ENCODE measurements at places on chromosomes 6 and 20.

DNA sequence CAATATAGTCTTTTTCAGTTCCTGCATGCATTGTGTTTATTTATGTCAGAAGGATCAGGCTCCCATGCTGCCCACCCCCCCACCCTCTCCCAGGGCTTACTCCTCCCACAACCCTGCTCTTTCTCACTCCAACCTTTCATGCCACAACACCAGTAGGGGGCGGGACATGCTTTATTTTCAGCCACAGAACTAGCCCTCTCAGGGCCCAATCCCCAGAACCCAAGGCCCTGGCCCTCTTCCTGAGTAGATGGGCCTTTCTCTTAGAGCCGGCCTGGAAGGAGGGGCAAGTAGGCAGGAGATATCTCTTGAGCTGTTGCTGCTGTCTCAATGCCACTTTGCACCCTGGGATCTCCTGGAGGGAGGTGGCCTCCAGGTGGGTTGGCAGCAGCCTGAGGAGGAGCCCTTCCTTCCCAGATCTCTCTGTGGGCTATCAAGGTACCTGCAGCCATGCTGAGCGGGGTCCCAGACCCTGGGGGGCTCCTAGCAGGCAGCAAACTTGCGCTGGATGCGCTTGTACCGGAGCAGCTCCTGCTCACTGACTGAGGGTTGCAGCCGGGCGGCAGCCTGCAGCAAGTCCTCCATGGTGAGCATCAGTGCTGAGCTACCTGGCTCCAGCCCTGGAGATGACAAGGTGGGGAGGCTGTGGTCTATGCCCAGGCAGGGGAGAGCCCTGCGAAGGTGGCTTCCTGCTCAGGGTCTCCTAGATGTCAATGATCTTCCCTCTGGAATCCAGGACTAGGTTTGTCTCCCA, 3.5 kb downstream of the GNMT start:
- DNase-seq = peak; percentile 80

- DNase-seq = no peak
These were observed 294.2 kb upstream of the JARID2 start for GRCh38 chr6:14951704-14952103.

GRCh38 chr20:46371656-46372055, 34.8 kb downstream of the ELMO2 start:
- no peak for DNase-seq

- DNase-seq = peak; percentile 40
These were observed 206.3 kb downstream of the PREX1 start for GRCh38 chr20:48621376-48622078.

DNA sequence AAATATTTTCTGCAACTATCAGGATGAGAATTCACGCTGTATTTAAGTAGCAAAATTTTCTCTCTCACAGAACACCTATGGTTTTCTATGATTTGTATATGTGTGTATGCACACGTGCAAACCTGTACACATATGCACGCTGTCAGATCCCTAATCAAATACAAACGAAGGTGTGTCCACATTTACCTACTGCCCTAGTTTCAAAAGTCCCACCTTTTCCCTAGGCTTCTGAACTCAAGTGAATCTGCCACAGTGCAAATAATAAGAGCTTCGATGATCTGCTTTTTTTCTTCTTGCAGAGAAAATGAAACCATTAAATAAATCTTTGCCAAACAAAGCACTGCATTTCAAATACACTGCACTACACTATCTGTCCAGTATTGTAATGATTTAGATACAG, 6.5 kb downstream of the HIVEP2 start:
- no peak for DNase-seq

DNA sequence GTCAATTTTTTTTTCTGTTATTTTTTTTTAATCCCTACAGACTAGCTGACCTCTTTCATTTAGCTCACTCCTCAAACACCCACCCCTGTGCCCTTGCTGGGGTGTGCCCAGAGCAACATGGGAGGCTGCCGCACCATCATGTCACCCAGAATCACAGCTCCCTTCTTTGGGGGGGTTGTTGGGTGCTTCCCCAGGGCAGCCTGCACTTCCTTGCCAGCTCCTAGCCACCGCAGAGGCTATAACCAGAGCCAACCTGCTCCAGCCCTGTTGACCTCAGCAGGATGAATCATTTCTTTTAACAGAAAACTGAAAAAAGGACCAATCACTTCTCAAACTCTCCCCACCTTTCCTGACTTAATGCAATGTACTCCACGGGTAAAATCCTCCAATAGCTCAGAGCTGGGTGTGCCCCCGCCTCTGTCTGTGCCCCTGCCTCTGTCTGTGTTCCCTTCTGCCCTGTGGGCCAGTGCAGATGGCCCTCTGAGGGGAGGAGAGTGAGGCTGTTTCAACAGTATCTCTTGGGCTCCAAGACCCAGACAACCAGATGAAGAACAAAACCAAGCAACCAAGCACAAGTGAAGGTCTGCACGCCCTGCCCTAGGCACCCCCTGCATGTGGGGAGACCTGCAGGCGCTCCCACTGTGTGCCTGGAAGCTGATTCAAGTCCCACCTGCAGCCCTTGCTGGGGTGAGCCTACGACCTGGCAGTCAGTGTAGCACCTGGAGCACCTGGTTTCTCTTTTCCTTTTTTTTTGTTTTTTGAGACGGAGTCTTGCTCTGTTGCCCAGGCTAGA, 67.7 kb downstream of the PYGB start:
- DNase-seq = no peak

DNA sequence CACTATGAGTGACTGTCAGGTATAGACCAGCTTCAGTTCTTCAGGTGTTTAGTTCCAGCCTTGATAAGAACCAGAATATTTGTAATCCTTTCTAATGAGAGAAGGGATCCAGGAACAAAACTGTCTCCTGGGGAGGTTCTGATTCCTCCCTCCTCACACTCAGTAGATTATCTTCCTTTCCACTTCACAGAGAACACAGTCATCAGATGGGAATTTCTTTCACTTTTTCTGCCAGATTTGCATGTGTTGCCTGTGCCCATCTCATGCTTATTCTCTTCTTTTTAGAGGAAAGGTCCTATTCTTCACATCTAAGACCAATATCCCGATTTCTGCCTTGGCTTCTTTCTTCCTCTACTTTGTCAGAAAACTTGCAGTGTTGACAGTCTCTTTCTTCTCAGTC, 50.8 kb downstream of the CD109 start:
- no peak for DNase-seq

DNA sequence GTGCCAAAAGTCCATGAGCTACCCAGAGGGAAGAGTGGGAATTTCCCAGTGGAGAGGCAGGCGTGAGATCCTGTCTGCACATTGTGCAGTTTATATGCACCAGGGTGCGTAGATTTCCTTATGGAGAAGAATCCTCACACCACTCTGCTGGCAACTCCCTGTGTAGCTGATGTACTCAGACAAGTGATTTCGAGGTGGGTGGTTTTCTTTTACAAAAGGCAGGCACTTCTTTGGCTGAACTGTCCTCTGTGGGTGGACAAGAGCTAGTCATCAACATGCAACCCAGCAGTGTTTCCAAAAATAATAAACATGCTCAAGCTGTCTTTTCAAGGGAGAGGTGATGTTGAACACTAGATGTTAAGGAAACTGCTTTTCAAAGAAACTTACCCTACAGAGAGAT, 121.7 kb upstream of the NXT1 start:
- DNase-seq = no peak

DNA sequence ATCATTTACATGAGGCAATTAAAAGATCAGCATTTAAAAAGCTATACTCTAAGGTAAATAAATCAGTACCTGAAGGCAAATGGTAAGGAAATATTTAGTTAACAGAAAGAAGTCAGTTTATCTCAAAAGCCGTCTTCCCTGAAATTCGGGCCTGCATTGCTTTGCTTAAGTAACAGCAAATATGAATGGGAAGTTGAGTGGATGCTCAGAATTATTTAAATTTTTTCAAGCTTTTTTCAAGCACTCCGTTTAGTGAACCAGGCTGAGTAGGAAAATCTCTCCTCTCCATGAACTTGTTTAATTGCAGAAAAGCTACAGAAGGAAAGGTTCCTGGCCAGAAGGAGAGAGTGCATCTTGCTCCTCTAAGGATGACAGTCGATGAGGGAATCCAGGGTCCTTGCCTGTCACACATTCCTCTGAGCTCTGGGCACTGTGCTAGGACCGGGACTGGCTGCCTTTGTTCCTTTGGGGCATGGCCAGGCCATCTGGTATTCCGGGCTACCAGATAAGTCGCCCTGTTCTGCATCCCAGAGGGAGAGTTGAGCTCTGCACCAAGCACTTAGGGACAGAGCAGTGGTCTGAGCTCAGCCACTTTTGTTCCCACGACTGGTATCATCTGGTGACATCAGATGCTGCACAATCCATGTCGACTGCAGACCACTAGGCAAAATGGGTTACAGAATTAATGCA, 77.6 kb downstream of the RIN2 start:
- DNase-seq = no peak

- DNase-seq = no peak
These were observed 131.9 kb downstream of the MAP3K7 start for GRCh38 chr6:90454836-90455427.

GRCh38 chr6:110422444-110422822, 7.1 kb upstream of the DDO start:
- DNase-seq = peak; percentile 47

- no peak for DNase-seq
These were observed 171.8 kb upstream of the AKAP12 start for GRCh38 chr6:151067684-151068596.

DNA sequence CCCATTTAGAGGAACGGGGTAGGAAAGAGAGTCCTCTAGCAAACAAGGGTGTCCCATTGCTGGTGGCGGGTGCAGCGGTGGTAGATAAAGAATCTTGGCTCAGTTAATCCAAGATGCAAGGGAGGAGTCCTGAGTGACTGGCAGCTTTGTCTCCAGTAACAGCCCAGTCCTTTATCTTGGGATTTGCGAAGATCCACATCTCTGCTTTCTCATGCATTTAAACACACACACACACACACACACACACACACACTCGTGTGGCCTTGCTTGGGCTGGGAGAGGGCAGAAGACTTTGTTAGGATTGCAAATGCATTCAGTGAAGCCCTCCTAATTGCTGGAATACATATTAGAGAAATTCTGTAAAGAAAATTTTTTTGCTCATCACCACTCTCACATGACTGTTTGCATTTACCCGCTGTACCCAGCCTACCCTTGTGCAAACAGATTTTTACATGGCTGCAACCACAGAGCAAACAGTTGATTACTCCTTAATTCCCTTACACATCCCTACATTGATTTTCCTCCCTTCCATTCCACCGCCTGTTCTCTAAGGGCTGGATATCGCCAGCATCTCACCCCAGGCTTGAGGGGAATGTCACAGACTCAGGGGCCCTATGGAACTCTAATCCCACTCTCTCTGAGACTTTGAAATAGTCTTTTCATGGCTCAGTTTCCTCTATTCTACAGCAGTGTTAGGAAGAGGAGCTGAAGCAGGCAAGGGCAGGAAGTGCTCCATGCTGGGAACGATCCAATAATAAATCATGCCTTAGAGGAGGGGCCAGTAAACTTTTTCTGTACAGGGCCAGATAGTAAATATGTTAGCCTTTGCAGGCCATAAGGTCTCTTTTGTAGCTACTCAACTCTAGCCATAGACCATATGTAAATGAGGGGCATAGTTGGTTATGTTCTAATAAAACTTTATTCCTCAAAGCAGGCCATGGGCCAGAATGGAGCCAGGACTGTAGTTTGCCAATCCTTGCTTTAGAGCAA, 3.5 kb downstream of the C6orf132 start:
- DNase-seq = peak; percentile 49

GRCh38 chr20:36720510-36720909, 25.4 kb downstream of the NDRG3 start:
- DNase-seq = no peak

- no peak for DNase-seq
These were observed 76.0 kb upstream of the ADGRB3 start for GRCh38 chr6:68559070-68559469.

DNA sequence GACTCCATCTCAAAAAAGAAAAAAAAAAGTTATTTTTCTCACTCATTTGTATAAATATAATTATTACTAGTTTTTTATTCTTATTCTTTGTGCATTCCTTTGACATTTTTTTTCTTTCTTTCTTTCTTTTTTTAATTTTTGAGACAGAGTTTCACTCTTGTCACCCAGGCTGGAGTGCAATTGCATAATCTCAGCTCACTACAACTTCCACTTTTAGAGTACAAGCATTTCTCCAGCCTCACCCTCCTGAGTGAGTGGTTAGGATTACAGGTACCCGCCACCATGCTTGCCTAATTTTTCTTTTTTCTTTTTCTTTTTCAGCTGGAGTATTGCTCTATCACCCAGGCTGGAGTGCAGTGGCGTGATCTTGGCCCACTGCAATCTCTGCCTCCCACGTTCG, 51.4 kb upstream of the JARID2 start:
- DNase-seq = peak; percentile 36

DNA sequence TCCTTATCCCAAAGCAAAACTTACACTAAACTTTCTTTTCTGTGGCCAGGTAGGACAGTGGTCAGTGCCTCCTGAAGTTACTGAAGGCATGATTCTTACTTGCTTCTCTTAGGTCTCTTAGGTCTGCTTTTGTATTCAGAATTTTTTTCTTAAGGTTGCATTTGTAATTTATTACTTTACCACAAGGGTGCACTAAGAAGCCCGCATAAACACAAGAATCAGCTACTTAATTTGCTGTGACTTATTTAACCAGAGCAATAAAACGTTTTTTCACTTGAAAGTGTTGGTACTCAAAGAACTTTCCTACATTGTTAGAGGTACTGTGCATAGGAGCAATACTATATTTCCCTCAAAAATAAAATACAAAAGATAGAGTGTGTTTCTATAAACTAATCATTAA, 75.4 kb upstream of the LAMA2 start:
- DNase-seq = peak; percentile 21

DNA sequence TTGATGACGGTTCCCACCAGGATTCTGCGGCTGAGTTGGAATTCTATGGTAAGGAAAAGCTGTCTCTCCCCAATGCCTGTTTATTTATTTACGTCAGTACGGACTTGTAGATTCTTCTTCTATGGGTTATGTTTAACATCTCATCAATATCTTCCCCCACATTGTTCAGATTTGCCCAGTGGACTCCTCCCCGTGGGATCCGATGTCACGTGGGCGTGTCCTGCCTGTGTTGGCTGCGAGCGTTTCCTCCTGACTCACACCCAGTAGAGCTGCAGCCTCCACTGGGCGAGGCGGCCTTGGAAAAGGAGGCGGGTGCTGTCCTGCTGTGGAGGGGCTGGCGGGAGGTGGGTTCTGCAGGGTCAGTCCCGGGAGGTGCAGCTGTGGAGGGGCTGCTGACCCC, 46.8 kb upstream of the SLCO4A1 start:
- DNase-seq = peak; percentile 69

- DNase-seq = no peak
These were observed 25.0 kb downstream of the L3MBTL3 start for GRCh38 chr6:130043344-130043743.

DNA sequence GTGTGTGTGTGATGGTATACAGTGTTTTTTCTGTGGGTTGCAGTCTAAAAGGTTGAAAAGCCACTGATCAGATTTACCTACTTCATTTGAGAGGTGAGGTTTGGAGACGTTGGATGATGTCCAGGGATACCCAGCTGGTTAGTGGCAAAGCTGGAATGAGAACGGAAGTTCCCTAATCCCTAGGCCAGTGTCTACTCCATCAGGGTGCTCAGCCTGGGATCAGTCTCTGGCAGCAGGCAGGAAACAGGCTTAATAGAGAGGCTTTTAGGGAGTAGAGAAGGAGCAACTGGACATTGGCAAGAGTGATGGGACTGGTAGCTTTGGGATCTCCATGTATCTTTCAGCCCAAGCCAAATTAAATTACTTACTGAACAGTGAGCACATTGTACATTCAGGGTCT, 80.7 kb downstream of the C6orf52 start:
- no peak for DNase-seq

Measured in hematopoietic multipotent progenitor cell treated with erythropoietin and hydrocortisone succinate and interleukin-3 and kit ligand, for 6 days (in vitro differentiated cells).